ENCODE measurements at places on chromosomes 12 and 14.

DNA sequence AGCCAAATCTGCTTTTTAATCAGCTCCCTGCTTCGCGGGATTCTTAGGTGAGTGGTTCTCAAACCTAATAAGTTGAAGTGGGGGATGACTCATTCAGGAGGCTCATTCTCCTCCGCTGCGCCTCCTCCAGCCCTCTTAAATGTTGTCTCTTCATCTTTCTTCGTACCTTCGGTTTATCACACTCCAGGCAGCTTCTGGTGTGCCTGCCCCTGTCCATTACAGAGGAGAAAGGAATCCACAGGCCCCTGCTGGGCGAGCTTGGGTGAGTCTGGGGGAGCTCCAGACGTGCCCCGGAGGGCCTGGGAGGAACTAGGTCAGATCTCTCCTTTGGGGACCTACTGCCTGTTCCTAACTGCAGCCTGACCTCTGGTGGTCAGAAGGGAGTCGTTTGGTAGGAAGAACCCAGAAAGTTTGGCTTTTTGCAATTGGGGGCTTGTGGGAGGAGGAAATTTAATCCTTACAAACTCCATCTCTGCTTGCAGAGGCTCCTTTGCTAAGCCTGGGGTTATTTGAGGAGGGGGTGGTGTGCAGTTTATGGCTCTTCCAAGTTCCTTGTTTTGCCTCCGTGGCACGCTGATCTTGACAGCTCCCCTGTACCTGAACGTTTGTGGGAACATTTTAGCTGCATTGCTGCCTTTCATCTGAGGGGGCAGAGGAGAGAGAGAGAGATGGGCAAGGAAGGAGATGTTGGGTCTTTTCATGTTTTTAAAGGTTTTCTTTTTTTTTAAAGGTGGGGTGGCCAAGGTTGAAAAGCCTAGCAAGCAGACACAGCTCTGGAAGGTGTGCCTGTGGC is 84.1 kb upstream of the GNG2 start:
- DNase-seq, result peak; percentile 49

GRCh38 chr14:100306998-100307765 is 938 bp upstream of the SLC25A29 start:
- DNase-seq, result no peak

- no peak for DNase-seq
These were observed 1.9 kb downstream of the FOXN3 start for GRCh38 chr14:89415159-89415558.

GRCh38 chr14:75917322-75917945 is 64.4 kb downstream of the TGFB3 start:
- no peak for DNase-seq

DNA sequence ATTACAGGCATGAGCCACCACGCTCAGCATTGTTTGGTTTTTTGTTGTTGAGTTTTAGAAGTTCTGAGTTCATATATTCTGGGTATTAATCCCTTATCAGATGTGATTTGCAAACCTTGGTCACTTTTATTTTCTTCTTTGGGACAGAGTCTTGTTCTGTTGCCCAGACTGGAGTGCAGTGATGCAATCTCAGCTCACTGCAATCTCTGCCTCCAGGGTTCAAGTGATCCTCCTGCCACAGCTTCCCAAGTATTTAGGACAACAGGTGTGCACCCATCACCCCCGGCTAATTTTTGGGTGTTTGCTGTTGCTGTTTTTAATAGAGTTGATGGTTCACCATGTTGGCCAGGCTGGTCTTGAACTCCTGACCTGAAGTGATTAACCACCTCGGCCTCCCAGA is 11.8 kb downstream of the USP30 start:
- DNase-seq, result no peak
